ENCODE measurements at places on chromosomes 13 and 19. TPM values are rescaled to one million over a fixed set of nuclear protein-coding genes. Genes with fewer than 3 reads are reported as not detected.

DNA sequence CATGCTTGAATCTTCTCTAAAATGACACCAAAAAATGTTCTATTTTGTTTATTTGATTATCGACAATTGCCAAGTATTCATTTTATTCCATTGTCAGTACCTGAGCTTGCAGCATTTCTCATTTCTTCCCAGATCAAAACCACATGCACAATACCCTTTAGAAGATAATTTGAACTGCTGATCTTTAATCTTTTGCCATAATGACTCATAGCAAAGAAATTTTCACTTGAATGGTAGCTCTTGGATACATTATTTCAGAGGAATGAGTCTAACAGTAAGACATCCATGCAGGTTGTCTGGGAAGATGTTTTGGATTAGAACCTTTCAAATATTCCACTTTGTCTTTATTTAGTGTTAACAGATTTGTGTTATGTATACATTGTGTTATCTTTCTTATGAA lies 42.0 kb upstream of the RXFP2 start:
- no peak for DNase-seq

GRCh38 chr13:23790577-23791170 lies 98.5 kb downstream of the MIPEP start:
- no peak for DNase-seq

Gene TGFB1
- 97.5 TPM for total RNA-seq

- no peak for DNase-seq
These were observed 402.1 kb downstream of the ZNF536 start for GRCh38 chr19:30774252-30774766.

DNA sequence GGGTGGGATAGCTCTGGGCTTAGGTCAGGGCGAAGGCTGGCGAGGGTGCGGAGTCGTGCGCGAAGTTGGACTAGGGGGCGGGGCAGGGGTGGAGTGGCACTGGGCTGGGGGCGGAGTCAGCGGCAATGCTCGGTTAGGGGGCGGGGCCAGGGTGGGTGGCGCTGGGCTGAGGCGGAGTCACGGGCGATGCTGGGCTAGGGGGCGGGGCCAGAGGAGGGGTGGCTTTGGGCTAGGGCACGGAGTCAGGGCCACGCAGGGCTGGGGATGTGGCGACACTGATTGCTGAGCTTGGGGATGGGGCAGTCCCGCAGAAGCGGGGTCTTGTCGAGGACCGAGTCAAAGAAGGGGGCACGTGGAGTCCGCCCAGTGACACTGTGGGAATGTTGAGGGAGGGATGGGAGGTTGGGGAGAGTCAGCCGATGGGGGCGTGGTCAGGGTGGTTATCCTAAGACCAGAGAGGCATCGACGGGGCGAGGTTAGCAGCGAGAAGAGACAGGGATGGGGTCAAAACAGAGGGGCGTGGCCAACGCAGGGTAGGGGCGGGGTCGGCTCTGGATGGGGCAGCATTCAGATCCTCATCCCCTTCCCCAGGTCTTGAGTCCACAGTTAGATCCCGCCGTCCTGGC lies 8.7 kb downstream of the HOMER3 start:
- peak; percentile 90 for DNase-seq

All from aorta (tissue), 5 donors.